ENCODE measurements at places on chromosomes 16 and 17.

DNA sequence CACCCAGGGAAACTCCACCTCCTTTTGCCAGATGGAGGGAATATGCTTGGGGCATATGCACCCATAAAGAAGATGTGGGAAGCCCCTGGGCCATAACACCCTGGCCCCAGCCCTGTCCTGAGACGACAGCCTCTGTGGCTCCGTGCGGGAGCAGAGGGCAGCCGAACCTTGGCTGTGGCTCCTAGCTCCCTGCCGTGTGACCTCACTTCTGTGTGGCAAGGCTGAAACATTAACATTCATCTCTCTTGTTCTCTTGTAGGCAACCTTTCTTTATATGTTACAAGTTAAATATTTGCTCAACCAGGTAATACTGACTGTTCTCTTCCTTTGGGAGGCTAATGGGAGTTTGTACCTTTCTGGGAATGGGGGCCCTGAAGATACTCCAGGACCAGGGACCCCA, 17.5 kb downstream of the SLC47A1 start:
- DNase-seq, result no peak

- DNase-seq, result no peak
Measured at GRCh38 chr17:67265436-67266019, 20.5 kb upstream of the HELZ start.

DNA sequence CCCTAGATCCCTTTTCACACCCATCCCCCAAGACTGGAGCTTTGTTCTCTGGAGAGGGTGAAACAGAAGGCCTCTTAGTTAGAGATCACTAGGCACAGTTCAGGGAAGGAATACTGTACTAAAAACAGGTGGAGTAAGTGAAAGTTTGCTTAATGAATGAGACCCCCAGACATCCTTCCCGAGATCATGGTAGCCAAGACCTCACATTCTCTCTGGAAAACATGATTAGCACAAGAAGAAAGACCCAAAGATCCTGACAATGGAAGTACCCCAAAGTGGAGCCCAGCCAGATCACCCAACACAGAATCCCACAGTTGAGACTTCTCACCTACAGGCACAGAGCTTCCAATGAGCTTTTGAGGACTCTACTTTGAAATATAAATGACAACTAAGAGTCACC, 3.4 kb upstream of the CMTM4 start:
- no peak for DNase-seq

GRCh38 chr17:1606352-1606985, 22.2 kb downstream of the SLC43A2 start:
- DNase-seq, result no peak

DNA sequence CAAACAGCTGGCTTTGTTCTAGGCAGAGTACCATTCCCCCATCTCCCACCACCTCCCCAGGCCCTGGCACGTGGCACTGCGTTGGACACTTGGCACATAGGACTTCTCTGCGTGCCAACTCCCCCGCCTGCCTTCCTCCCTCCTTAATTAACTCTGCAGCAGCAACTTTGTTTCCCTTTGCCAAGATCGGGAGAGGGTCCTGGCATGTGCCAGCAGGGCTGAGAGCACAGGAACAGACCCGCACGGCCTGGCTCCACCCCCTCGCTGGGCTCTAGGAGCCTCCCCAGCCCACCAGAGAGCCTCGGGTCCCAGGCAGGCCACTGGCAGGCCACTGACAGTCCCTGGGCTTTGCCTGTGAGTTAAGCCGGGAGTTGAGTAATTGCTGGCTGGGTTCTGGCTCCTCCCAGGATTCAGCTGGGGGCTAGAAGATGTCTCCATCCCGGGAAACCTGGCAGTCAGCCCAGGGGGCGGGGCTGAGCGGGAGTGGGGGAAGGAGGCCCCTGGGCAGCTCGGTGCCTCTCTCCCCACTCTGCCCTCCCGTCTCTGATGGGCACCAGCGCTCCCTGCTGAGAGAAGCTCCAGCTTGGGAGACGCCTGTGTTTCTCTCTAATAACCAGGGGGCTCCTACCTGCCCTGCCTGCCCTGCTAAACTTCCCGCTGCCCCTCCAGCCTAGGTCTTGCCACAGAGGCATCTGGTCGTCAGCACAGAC, 224.0 kb upstream of the TNRC6C start:
- DNase-seq, result peak; percentile 85

DNA sequence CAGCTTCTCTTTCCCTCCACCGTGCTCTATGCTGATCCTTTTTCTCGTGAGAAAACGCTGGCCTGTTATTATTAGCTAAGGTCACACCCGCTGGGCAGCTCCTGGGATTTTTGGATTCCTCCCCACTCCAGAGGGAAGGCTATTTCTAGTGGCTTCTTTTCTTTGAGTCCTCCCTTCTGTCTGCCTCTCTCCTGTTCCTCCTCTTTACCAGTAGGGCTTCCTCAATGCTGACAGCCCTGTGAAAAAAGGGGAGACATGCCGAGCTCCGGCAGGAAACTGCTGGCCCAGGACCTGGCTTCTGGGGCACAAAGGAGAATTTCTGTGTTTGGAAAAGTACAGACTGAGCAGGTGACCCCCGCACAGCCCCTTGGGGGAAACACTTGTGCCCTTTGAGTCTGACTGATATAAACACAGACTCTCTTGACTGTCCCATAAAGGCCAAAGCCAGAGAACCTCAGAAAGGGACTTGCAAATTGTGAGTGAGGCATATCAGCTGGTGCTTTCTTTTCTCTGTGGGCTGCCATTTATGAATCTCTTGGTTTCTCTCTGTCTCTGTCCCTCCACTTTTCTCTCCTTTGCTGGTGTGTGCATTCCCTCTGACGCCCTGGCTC, 14.0 kb upstream of the RNF135 start:
- DNase-seq, result no peak

- DNase-seq, result no peak
Measured at GRCh38 chr17:47895347-47895855, 635 bp upstream of the SP2 start.

- DNase-seq, result no peak
Measured at GRCh38 chr16:76574651-76575050, 297.4 kb downstream of the CNTNAP4 start.

- DNase-seq, result no peak
Measured at GRCh38 chr16:87457709-87458423, 35.0 kb downstream of the ZCCHC14 start.

DNA sequence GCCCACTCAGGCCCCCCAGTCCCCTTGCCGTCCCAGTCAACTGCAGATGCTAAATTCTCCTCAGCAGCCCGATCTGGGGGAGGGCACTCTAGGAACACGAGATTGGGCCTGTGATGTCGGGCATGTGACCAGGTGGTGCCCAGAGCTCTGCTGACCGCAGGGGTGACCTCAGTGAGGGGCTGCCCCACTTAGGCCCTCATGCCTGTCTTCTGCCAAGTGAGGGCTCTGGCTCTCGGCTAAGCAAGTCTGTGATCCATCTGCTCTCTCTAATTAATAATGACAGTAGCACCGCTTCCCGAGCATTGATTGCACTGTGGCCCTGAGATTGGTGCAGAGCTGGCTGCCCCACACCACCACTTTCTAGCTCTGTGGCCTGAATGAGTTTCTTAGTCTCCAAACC, 138.8 kb downstream of the MRM1 start:
- no peak for DNase-seq

GRCh38 chr16:11564046-11564926, 22.4 kb downstream of the LITAF start:
- DNase-seq, result no peak

- DNase-seq, result no peak
Measured at GRCh38 chr16:89687092-89687940, 827 bp downstream of the CDK10 start.

DNA sequence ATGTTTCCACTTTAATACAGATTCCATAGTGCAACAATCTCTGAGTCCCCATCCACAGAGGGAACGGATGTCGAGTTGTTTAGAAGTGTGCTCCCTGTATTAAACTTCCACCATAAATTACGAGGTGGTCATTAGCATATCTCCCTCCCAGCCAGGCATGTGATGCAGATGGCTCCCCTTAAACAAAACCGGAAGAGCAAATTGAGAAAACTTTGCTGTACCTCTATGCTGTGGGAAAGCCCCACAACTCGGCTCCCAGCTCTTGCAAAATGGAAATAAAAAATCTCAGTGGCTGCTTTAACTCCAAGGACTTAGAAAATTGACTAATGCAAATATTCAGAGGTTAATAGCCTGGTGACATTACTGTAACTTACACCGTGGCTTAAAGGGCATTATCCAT, 290.9 kb downstream of the MAF start:
- DNase-seq, result no peak

All from ecto neural progenitor cell (in vitro differentiated cells).